T-helper 2 cell (primary cell): ENCODE measurements at places on chromosomes 4 and X.

GRCh38 chrX:139554376-139554775, 23.8 kb downstream of the F9 start:
- peak; percentile 2 for DNase-seq

DNA sequence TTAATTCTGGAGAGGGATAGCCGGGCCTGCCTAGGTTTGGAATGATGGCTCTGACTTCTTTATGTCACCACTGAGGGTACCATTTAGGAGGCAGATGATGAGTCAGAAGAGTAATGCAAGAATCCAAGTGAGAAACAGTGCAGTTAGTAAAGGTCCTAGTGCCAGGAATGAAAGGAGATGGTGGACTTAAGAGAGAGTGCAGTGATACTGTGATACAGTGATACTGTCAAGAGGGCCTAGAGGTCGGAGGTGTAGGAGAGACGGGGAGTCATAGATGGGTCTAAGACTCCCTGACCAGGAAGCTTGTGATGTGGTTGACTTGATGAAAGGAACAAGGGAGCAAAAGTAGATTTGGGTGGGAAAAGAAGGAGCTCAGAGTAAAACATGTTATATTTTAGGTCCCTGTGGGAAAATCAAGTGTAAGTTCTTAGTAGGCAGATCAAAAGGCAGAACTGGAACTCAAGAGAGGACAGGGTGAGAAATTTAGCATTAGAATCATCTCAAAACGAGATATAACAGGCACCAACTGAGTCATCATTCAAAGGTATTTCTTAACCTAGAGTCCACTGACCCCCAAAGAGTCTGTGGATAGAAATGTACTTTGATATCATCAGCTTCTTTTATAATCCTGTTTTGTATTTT, 85.0 kb downstream of the NFKB1 start:
- no peak for DNase-seq

DNA sequence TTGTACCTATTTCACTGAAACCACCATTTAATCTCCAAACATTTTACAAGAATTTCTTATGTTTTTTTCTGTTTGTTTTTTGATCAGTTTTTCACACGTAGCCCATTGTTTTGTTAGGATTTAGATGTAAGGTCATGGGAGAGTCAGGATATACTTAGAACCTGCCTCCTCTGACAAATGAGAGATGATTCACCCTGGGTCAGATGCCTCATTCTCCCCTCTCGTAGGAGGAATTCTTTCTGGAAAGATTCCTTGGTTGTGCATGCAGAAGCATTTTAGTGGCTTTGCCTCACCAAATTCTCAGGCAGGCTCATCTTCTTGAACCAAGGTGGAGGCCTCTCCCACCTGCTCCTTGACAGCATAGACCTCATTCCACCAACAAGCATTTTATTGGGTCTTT, 599.3 kb downstream of the SPRY1 start:
- DNase-seq, result no peak

GRCh38 chr4:710916-711315, 5.3 kb downstream of the PCGF3 start:
- DNase-seq, result no peak

- no peak for DNase-seq
Observed at GRCh38 chrX:18793601-18794089, 86.2 kb downstream of the PPEF1 start.

DNA sequence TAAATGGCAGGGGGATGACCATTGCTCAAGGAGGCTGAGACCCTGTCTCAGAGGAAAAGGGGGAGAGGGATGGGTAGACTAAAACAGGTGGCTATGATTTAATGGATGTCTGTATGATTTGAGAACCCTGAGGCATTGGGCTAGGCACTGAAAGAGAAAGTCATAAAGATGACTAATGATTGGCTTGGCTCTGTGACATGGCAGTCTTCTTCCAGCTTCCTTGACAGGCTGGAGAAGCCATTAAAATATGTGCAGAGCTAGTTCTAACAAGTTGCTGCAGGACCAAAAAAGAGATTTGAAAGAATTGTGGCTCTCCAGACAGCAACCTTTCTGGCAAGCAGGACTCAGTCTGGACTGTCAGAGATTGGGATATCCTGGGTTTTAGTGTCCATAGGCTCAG, 53.6 kb downstream of the AMER1 start:
- no peak for DNase-seq

DNA sequence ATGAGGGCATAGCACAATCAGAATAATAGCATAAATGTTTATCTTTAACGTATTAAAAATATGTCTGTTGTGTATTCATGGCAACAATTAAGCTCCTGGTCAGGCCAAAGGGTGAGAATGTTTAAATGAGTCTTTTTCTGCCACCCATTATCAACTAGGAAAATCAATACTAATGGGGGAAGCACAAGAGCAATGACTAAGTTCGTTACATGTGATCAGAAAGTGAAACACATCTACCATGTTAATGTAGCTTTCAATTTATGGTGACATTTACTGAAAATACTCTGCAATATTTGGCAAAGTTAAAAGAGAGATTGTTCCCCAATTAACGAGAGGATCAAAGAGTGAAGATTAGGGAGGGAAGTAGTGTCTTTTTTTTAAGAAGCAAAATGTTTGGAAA, 143.7 kb downstream of the NAA11 start:
- DNase-seq, result no peak

DNA sequence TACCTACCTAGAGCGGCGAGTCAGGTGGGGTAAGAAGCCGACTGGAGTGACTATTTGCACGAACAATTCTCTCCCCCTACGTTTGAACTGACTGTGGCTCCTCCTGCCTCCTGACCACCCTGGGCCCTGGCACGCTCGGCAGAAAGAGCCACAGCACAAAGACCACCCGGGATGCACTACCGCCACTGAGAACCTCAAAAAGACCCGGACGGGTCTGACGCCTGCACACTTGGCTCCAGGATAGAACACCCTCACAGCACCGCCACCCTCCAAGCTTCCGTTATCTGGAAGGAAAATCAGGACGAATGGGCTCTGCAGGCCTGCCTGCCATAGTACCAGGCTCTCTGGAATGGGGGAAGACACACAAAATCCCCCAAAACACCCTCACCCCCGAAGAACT, 2.2 kb downstream of the LRPAP1 start:
- DNase-seq, result no peak

DNA sequence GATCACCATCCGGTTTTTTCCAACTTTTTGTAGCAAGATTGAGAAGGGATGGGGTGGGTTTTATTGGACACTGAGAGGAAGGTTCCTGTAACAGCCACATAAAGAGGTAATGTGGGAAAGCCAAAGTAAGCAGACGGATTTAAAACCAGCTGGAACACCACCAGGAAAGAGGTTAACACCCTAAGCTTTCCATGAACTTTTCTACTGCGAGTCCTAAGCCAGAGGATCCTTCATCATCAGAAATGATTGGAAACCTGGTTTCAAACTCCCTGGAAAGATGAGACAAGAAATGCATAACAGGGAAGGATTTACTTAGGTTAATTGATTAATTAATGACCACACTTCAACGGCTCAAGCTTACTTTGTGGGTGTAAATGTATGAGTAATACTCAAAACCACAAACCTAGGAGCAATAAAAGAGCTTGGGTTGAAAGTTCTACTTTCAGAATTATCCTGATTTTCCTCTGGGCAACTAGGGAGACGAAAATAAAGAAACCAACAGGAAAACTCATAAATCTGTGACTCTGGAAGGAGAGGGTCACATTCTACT, 91.5 kb downstream of the COX18 start:
- no peak for DNase-seq

DNA sequence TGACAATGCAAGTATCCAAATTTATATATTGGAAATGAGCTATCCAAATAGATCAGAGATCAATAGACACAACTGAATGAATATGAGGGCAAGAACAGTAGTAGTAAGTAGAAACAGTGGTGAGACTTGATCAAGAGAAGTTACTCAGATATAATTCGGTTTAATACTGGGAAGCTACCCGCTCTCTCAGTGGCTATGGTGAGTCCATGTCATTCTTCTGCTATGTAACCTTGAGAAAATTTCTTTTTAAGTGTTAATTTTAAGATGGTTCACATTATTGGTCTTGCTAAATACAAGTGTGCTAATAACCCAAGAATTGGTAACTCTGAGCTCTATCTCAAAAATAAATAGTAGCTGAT, 53.6 kb downstream of the LEF1 start:
- DNase-seq, result no peak

GRCh38 chr4:107292979-107293378, 256.9 kb upstream of the DKK2 start:
- no peak for DNase-seq

- no peak for DNase-seq
Observed at GRCh38 chr4:74543231-74543781, 98.4 kb downstream of the AREG start.

DNA sequence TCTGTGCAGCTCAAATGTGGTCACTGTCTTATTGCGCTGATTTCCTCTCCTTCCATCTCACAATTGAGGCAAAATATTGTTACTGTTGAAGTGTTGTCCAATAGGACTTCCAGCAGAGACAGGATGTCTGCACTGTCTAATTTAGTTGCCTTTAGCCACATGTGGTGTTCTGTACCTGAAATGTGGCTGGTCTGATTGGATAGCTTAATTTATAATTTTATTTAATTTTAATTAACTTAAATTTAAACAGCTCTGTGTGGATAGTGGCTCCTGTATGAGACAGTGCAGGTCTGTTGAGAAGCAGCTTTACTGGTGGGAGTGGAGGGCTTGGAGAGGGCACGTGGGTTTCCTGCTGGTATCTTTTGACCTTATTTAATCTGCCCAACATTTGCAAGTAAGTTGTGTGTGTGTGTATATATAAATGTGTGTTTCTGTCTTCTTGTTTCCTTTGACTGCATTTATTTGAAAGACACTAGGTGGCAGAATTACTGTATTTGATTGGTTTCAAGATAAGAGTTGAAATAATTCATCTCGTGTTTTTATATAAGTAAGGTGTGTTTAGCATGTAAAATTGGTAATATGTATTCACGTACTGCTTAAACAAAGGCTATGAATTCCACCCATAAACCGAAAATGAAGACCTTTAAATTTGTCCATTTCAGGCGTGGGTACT, 55.3 kb upstream of the MSANTD1 start:
- DNase-seq, result peak; percentile 74

DNA sequence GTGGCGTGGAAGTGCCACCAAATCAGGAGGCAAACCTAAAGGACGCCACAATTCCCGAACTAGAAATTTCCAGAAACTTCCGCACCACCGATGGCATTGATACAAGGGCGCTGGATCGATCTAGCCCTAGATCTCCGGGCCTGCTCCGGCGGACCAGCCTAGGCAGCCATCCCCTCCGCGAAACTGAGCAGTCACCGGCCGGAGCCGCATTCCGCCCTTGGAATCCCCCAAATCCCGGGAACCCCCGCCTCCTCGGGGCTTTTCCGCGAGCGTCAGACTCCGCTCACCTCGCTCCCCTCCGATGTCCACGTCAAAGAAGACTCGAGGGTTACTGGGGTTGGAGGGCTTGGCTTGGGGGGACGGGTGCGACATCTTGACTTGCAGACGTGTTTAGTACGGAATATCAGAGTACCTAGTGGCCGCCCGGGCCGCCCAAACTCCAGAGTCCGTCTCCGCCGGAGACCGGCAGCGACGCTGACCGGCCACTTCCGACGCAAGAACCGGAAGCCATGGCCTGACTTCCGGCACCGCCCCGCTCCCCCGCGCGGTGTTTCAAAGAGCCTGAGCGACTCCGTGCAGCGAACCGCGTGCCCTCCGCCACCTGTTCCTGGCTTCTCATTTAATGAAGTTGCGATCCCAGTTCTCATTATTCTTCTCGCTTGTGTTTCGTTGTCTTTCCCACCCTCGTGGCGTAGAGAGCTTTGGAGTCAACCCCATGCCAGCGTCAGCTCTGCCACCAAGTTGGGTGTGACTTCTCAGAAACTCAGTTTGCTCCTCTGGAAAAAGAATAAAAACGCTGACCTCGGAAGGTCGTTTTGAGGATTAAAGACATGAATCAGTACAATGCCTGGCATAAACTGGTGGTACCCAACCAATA, at the start of gene PPID:
TSS of gene PPID (minus strand) at position 480 of the 877 bp plus-strand sequence. CDS start at position 372, 108 bp downstream.
- DNase-seq, result peak; percentile 71

GRCh38 chr4:152009031-152009670, 248.3 kb upstream of the GATB start:
- DNase-seq, result no peak

GRCh38 chrX:118968031-118968430, 6.4 kb upstream of the LONRF3 start:
- DNase-seq, result no peak

GRCh38 chrX:9233141-9233540, 199.2 kb upstream of the FAM9B start:
- DNase-seq, result no peak

- no peak for DNase-seq
Observed at GRCh38 chr4:110417136-110417535, 58.8 kb upstream of the ENPEP start.

DNA sequence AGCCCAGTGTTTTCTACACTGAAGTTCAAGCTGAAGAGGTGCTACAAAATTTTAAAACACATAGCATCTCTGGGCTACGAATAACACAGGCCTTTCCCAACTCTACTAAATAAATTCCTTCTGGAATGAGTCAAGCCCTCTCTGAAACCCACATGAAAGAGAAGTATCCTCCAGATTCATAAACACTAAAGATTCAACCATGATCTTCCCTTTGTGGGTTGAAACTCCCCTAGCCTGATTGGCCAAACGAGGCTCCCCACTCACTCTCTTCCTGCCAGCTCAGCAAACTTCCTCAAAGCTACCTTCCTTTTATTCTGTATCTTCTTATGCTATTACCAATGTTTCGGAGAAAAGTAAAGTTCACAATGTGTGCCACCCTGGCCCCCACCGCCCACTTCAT, 95.4 kb downstream of the NKX6-1 start:
- no peak for DNase-seq

DNA sequence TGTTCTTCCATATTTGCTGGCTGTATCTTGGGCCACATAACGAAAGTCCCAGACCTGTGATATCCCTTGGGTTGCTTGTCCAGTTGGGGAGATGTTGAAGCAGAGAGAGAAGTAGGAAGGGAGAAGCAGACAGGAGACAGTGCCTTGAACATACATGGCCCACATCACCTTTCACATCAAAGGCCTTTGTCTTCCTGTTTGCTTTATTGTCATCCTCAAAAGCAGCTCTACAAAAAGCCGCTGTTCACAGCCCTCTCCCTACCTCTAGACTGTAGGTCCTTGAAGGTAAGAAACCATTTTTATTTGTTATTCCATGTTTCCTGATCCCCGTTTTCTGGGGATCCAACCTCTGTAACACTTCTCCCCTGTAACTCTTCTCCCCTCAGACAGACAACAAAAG, 14.9 kb downstream of the USP26 start:
- DNase-seq, result no peak

- DNase-seq, result no peak
Observed at GRCh38 chrX:109709129-109709631, 23.9 kb downstream of the ACSL4 start.

- no peak for DNase-seq
Observed at GRCh38 chrX:12948495-12948894, 26.4 kb upstream of the TMSB4X start.

GRCh38 chr4:147456706-147457105, 24.2 kb upstream of the EDNRA start:
- no peak for DNase-seq

- no peak for DNase-seq
Observed at GRCh38 chr4:78561677-78562076, 10.1 kb downstream of the ANXA3 start.

DNA sequence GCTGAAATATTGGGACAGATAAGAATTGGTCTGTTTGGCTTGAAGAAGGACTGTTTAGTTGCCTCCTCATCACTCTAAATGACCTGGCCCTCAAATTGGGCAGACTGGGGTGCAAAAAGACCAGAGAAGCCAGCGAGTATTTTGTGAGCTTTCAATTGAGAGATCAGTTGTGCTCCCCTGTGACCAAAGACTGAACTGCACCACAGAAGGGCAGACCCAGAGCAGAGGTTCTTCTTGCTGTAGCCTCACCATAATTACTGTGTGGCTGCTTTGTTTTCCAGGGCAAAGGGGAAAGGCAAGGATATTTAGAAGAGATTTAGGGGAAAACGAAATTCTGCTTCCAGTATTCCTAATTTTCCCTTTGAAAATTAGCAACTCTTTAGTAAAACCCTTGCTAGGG, 104.0 kb upstream of the MBNL3 start:
- no peak for DNase-seq
